ENCODE measurements at places on chromosomes 16 and 17.

DNA sequence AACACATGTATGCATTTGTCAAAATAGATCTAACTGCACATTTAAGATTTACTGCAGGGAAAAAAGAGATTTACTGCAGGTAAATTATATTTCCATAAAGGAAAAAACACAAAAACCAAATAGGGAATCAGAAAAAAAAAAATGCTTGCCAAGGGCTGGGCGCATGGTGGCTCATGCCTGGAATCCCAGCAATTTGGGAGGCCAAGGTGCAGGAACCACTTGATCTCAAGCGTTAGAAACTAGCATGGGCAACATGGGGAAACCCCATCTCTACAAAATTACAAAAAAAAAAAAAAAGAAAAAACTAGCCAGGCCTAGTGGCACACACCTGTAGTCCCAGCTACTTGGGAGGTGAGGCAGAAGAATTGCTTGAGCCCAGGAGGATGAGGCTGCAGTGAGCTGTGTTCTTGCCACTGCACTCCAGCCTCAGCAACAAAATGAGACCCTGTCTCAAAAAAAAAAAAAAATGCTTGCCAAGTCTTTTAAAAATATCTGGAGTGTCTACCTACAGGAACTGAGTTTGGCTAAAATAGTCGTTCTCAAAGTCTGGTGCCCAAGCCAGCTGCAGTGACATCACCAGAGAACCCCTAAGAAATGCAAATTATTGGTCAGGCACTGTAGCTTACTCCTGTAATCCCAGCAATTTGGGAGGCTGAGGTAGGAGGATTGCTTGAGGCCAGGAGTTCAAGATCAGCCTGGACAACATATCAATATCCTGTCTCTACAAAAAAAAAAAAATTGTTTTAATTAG, 17.5 kb downstream of the TRIM25 start:
- no peak for DNase-seq

- no peak for DNase-seq
Observed at GRCh38 chr17:65054602-65055001, 1.9 kb downstream of the GNA13 start.

DNA sequence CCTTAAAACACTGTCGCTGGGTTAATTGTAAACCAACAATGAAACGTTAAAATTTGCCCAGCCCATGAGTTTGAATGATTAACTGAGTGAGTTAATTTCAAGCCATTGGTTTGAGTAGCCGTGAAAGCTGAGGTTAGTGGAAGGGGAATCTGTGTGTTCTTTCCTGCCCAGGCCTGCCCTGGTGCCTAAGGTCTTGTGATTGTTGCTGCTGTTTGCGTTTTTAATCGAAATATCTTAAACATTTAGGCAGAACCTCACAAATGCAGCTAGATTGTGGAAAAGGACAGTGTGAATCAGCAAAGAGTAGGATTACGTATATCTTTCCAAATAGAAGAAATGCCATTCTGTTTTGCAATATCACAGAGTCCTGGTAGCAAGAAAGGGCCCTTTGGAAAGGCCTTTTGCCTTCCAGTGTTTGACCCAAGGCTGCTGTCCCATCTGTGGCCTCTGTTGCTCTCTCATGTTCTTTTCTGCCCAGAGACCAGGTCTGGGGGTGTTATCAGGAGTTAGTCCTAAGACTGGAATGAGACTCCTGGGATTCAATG, 113.8 kb downstream of the MSI2 start:
- no peak for DNase-seq

GRCh38 chr16:29645694-29646187, 17.3 kb upstream of the SPN start:
- no peak for DNase-seq

Data from endothelial cell (in vitro differentiated cells).